ENCODE measurements at places on chromosomes 5 and 9. TPM values are rescaled to one million over a fixed set of nuclear protein-coding genes. Genes with fewer than 3 reads are reported as not detected.
A peak's percentile ranks its signal among the peaks of the same experiment; 100 is the strongest.

FRRS1L gene
- total RNA-seq = not detected

ACOT12 gene
- not detected for total RNA-seq

CPLANE1 gene
- total RNA-seq = 16.7 TPM

GBGT1 gene
- not detected for total RNA-seq

DNA sequence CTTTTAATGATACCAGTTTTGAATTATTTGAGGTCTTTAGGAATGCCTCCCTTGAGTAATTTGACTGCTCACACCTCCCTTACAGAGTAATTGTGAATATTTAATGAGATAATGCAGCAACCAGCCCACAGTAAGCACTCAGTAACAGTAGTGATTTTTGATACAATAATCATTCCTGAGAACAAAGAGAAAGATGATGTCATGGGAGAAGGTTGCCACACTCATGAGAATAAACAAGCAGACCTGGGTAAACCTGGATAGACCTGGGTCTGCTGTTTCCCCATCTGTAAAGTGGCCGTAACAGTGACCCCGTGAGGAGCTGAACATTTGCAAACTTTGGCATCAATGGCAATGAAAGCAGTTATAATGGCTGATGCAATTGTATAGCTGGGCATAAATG, 4.2 kb downstream of the C1QTNF2 start:
- no peak for DNase-seq

DNA sequence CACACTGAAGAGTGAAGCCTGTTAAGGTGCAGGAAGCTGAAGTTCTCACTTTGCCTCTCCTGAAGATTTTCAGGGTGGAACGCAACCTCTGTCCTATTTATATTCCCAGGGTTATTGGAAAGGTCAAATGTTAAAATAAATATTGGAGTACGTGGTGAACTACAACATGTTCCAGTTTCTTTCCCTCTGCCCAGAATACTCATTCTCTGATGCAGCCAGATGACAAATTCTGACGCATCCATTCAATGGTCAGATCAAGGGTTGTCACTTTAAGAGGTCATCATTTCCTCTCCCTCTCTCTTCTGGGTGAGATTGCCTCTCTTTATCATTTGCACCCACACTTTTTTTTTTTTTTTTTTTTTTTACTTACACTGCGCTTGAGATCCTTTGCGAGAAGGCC, 277.1 kb downstream of the BRINP1 start:
- DNase-seq = no peak

GRCh38 chr9:81344366-81344765, 345.0 kb downstream of the TLE1 start:
- DNase-seq = no peak

PDZD2 gene
- total RNA-seq = 0.17 TPM

GRCh38 chr5:111122398-111122797, 30.2 kb downstream of the WDR36 start:
- no peak for DNase-seq

DNA sequence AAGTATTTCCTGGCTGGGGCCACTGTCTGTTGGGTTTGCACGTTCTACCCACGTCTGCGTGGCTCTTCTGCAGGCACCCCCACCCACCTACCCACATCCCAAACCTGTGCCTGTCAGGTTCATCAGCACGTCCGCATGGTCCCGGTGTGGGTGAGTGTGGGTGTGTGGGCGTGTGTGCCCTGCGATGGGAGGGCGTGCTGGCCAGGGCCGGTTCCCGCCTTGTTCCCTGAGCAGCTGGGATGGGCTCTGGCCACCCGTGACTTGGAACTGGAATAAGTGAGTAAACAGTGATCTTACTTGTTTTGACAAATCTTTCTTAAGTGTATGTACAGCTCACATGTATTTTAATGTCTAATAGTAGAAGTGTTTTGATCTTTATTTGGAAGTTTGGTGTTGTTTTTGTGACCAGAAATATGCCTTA, 20.4 kb downstream of the ERGIC1 start:
- peak; percentile 62 for DNase-seq

- DNase-seq = no peak
Measured at GRCh38 chr5:74736759-74737158, 30.2 kb downstream of the GFM2 start.

- DNase-seq = no peak
Measured at GRCh38 chr5:1442222-1443145, 2.8 kb downstream of the SLC6A3 start.

DNAH5 gene
- total RNA-seq = 4.6 TPM

FAM219A gene
- 5.4 TPM for total RNA-seq

- no peak for DNase-seq
Measured at GRCh38 chr5:56585999-56586691, 229.2 kb upstream of the MAP3K1 start.

DNA sequence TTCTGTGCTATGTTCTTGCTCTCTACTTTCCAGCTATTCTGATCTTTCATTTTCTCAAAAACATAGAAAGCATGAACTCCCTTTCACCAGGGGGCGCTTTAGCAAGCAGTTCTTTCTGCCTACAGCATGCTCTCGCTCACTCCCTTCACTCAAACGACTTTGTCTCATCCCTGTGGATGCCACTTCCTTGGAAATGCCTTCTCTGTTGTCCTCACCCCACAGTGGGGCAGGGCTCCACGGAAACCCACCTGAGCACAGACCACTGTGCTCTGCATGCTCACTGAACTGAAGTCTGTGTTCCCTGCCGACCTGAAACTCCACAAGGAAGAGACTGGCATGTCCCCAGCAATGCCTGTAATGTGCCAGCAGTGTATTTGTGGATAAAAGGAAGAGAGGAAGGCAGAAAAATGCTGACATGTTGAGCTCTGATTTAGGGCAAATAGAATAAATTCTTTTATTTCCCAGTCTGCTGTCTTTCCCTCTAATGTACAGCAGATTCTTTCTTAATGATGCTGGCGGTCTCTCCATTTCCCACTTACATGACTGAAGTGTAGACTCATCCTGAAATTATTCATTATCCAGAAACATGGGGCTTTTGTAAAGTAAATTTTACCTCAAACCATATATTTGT, 4.9 kb upstream of the ROR2 start:
- DNase-seq = peak; percentile 56

LCNL1 gene
- not detected for total RNA-seq
